ENCODE measurements at places on chromosomes 4 and X.

GRCh38 chr4:13592220-13592619, 35.3 kb downstream of the BOD1L1 start:
- DNase-seq: no peak

DNA sequence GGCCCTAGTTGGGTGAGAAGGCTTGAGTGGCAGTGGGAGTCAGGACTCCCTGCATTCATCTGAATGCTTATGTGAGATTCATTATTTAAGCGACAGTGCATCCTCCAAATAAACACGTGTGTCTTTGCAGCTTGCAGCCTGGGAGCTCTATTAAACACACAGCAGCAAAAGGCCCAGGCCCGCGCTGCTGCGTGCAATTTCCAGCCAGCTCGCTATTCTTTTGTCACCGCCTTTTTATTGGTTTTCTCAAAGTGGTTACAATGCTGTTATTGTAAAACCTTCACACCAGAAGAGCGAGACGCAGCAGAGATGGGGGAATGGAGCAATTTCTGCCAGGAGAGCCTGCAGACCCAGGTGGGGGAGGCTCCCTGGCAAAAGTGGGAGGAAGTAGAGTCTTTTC, 252.5 kb downstream of the BCOR start:
- no peak for DNase-seq

DNA sequence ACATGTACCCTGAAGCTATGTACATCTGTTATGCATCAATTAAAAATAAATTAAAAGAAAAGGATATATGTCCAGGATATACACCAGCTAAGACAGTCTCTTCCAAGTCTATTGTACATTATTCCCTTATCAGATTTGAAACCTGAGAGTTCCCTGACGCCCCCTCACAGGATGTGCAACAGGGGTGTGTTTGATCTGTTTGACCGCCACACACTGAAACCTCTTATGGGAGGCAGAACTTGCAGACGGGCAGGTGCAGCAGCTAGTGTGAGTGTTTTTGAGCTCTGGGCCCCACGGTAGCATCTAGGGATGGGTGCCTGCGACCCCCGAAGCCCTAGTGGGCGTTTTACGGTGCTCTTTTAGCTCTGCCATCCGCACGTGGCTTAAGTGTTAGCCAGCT, 4.7 kb downstream of the XG start:
- no peak for DNase-seq

- no peak for DNase-seq
Observed at GRCh38 chrX:119809185-119809666, 17.8 kb upstream of the RPL39 start.

- DNase-seq: no peak
Observed at GRCh38 chr4:169015186-169015623, 5.2 kb upstream of the CBR4 start.

- no peak for DNase-seq
Observed at GRCh38 chr4:182189103-182189878, 53.9 kb upstream of the TENM3 start.

GRCh38 chrX:47815901-47816845, 20.5 kb upstream of the ZNF81 start:
- no peak for DNase-seq

GRCh38 chrX:152038804-152039203, 64.3 kb upstream of the GABRE start:
- DNase-seq: no peak

DNA sequence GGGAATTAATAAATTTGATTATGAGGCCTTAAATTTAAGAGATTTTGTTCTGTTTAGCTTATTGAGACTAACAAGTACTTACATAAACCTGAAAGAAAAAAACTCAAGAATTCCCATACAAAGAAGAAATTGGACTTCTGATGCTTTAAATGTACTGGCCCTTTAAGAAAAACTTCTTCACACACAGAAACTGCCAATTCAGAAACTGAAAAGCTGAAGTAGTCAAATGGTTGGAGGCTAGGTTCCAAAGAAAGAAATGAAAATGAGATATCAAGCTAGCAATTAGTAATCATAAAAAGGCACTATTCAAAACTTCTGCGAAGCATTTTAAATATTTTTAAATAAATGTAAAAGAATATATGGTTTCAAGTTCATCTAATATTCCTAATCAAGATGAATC, 151.3 kb downstream of the THOC2 start:
- DNase-seq: no peak

- DNase-seq: no peak
Observed at GRCh38 chr4:931194-931959, 739 bp downstream of the GAK start.

DNA sequence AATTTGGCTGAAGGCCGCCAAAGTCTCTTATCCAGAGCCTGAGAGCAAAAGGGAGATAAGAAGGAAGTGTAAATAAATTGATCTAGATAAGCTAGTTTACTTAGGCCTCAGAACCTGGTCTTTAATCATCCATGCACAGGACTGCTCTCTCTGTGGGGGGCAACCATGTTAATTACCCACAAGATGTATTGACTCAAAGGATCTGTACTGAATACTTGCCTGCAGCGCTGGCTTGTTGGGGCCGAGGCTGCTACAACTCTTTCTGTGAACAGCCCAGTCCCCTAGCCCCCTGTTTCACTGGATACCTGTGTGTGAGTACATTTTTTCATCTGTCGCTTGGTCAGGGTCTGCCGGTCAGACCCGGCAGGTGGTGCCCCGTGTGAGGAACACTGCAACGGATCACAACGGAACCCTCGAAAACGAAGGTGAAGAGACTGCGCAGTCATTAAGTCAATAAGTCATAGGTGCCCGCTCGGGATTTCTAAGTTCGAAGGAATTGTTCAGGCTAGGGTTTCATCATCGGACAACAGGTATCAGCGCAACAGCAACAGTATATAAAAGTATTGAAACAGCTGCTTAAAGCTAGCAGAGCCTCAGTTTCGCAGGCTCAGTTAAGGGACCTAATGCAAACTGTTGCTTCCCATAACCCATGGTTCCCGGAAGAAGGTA, 8.3 kb downstream of the MAGEA11 start:
- DNase-seq: no peak

GRCh38 chrX:10795721-10796120, 175.3 kb upstream of the MID1 start:
- DNase-seq: no peak

Data from upper lobe of left lung (tissue), 6 donors.